Activated CD4-positive, alpha-beta memory T cell treated with anti-CD3 and anti-CD28 coated beads for 36 hours (primary cell): ENCODE measurements at places on chromosomes 3 and 15. TPM values are rescaled to one million over a fixed set of nuclear protein-coding genes. Genes with fewer than 3 reads are reported as not detected.

PRRT3 gene
- total RNA-seq: 7.8 TPM

TTC23 gene
- 4.1 TPM for total RNA-seq

HRG gene
- total RNA-seq: not detected

CGGBP1 gene
- 88.9 TPM for total RNA-seq

PIERCE2 gene
- total RNA-seq: 0.34 TPM

GRCh38 chr3:161631536-161631935 is 134.9 kb downstream of the OTOL1 start:
- DNase-seq: no peak

DNA sequence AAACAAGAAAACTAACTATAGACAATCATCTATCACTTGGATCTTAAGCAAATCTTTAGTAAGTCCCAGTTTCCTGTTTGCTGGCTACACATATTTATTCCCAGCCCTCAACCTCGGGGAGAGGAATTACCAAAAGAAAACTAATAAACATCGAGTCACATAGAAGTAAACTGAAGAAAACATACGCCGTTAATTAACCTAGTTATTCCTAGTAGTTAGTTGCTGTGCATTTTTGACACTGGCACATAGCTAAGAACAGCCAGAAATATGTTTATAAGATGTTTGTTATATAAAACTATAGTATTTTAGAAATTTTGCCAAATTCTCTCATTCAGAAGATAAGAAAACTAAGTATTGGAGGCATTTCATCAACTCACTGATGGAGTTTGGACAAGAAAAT is 407.2 kb upstream of the ARHGEF26 start:
- no peak for DNase-seq

- no peak for DNase-seq
Measured at GRCh38 chr3:127781411-127782001, 40.8 kb downstream of the MGLL start.

GRCh38 chr3:45029661-45030060 is 3.6 kb downstream of the CLEC3B start:
- no peak for DNase-seq

DNA sequence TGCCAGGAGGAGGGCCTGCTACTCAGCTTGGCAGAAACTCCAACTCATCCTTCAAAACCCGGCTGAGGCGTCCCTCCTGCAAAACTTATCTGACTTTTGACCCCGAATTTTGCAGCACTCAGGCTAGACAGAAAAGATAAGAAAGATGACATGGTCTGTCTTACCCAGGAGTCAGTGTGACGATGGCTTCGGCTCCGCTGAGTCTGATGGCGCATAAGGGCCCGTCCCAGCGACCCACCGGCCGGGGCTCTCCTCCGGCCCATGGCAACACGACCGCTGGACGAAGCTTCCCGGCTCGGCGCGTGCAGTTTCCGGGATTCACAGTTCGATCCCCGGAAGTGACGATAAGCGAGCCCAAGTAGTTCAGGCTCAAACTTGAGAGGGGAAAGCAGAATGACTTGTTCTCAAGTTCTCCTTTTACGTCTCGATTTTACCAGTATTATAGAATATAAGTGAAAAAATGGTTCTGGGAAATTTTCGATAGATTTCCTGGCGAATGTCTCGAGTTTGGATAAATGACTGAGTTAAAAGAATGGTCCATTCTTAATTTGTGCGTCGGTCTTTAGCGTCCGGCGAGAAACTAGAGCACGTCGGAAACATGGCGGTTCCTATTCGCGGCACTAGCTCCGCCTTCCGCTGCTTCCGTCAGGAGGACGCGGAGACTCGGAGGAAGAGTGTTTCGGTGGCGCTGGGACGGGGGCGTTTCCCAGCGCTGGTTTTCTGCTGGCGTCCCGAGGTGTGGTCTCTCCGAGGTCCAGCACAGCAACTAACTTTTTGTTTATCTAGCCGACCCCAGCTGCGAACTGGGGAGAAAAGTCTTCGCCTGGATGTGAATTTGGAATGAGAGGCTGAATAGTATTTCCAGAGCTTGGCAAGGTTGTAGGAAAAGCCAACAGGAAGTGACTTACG is at the start of gene LSG1:
Gene LSG1, minus strand, starts transcription at position 292 of the 909 bp plus-strand sequence. Its CDS starts 29 bp downstream, at position 263.
- peak; percentile 93 for DNase-seq

DNA sequence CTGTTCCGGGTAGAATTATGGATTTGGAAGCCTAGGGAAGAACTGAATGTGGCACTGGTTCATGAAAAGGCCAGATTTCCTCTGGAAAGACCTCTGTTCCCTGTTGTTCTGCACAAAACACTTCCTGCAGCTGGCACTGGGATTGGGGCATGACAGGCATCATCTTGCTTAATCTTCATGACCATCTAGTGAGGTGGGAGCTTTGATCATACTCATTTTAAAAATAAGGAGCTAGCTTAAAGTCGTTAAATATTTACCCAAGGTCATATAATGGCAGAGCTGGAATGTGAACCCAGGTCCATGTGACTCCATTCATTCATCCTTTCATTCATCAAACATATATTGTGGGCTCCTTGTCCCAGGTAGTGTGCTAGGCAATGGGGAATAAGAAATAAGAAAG is 40.4 kb downstream of the EBLN2 start:
- no peak for DNase-seq

DNA sequence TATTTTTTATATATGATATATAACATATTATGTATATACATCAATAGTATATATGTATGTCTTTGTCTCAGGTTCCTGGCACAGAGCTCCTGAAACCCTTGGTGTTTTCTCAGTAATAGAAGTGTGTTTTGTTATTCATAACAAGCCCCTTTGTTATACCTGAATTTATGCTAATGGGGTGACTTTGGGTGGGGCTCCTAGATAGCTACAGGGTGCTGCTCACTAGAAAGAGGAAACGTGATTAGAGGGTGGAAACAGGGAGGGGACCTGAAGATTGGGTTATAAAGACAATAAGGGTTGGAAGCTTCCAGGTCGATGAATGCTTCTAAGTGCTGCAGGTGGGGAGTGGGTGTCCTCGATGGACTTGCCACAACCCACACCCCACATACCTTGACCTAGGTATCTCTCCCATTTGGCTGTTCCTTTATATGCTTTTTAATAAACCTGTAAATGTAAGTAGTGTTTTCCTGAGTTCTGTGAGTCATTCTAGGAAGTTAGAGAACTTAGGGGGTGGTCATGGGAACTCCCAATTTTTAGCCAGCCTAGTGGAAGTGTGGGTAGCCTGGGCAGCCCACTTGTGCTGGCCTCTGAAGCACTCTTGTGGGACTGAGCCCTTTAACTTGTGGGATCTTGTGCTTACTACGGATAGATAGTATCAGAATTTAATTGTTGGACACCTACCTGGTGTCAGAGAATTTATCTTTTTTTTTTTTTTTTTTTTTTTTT is 36.9 kb upstream of the C15orf39 start:
- no peak for DNase-seq

GRCh38 chr15:37090543-37091175 is 9.7 kb downstream of the MEIS2 start:
- DNase-seq: no peak

DNA sequence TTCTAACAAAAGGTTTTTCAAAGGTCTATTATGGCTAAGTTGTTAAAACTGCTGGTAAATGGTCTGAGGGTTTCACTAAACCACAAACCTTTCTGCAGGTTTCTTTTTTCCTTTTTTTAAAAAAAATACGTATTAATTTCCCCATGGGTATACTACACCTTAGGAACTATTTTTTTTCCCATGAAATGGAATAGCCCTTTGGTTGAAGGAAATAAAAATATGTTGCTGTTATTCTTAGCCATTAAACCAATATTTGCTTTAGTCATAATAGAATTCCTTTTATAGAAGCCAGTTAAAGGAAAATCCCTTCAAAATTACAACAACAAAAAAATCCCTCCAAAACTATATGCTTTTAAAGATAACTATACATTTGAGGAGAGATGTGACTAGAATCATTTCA is 1303.3 kb downstream of the ROBO2 start:
- DNase-seq: no peak

GRCh38 chr15:95446854-95447253 is 883.6 kb upstream of the NR2F2 start:
- no peak for DNase-seq

DNA sequence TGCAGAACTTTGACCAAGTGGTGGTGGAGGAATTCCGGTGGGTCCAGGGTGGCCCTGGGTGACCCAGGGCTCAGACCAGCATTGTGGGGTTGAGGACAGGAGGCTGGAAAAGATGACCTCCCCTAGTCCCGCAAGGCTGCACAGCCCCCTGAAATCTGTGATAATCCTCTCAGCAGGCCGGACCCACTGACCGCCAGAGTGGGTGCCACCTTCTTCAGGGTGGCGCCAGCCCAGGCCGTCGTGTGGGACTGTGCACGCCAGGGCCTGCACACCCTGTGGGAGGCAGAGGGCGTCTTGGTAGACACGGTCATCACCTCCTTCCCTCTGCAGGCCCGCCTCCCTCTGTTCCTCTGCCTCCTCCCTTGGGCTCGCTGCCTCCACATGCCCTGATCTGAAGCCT is 137.7 kb downstream of the TBC1D2B start:
- no peak for DNase-seq

GRCh38 chr3:65398953-65399352 is 639.8 kb downstream of the MAGI1 start:
- no peak for DNase-seq

GRCh38 chr15:78182336-78182700 is 33.2 kb downstream of the IDH3A start:
- no peak for DNase-seq

- DNase-seq: no peak
Measured at GRCh38 chr3:52695798-52696671, 9.6 kb downstream of the GLT8D1 start.

- no peak for DNase-seq
Measured at GRCh38 chr3:7282988-7283387, 422.1 kb downstream of the GRM7 start.

DNA sequence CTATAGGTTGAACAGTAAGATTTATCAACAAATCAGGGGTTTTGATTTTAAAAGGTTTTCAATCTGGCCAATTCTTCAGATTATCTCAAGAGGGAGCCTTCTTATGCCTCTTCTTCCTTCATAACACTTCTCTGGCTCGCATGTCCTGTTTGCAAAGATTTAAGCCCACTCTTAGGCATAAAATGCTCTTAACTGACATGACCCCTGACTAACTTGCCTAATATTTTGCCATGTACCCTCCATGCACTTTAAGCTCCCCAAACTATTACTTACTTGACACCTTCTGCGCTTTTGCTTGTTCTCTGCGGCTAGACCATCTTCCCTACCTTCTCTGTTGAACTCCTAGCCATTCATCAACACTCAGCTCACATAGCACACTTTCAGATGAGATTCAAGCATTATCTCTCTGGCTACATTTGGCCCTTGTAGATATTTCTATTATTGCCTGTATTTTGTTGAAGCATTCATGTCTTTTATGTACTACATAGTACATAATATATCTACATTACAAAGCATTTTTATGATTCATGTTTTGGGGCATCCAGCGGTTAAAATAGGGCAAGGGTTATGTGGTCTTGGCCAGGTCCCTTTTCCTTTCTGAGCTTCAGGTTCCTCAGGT is 1.0 kb upstream of the ARIH1 start:
- DNase-seq: no peak

GRCh38 chr3:114035896-114036295 is 20.4 kb downstream of the CCDC191 start:
- no peak for DNase-seq

GRCh38 chr3:107979538-107979937 is 111.3 kb downstream of the CD47 start:
- no peak for DNase-seq

DNA sequence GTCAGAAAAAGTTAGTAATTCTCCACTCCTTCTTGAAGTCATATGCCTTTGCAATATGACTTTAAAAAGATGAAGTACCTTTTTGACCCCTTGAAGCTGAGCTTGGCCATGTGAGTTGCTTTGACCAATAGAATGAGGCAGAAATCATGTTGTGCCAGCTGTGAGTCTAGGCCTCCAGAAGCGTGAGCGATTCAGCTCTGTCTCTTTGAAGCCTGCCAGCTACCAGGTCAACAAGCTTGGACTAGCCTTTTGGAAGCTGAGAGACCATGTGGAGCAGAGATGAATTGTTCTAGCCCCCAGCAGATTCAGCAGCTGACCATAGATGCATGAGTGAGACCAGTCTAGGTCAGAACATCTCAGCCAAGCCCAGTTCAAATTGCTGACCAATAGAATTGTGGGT is 69.8 kb upstream of the EOMES start:
- no peak for DNase-seq

- DNase-seq: no peak
Measured at GRCh38 chr15:81024265-81024872, 23.6 kb downstream of the TLNRD1 start.

GRCh38 chr3:43580181-43580580 is 41.6 kb downstream of the ANO10 start:
- no peak for DNase-seq

- no peak for DNase-seq
Measured at GRCh38 chr3:45021524-45022297, 4.4 kb upstream of the CLEC3B start.
